ENCODE measurements at places on chromosomes 7 and 10.

DNA sequence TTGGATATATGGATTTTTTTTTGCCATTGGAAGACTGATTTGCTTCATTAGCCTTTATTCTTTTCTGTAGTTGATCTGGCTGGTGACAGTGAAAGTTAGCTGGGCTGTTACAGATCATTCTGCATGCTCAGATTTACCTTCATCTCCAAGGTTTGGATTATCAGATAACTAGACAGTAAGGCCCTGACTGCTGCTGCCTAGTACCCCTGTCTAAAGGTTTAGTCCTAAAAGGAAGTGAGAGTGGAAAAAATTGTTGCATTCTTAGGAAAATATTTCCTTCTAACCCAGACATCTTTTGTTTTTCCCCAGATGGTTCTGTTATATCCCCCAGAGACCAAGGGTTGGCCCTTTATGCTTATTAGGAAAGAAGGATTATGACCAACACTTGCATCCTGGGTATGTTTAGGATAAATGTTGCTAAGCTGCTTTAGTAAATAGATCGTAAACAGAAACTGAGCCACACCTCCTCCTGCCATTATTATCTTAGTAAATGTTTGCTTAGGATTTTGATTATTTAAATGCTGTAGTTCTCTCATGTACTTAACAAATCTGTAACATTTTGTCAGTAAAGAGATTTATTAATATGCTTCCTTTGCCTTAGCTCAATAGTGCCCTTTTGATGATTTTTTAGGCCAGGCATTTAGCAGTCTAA is 44.4 kb downstream of the MCU start:
- no peak for DNase-seq

GRCh38 chr7:106010331-106010730 is 47.3 kb downstream of the CDHR3 start:
- DNase-seq: no peak

DNA sequence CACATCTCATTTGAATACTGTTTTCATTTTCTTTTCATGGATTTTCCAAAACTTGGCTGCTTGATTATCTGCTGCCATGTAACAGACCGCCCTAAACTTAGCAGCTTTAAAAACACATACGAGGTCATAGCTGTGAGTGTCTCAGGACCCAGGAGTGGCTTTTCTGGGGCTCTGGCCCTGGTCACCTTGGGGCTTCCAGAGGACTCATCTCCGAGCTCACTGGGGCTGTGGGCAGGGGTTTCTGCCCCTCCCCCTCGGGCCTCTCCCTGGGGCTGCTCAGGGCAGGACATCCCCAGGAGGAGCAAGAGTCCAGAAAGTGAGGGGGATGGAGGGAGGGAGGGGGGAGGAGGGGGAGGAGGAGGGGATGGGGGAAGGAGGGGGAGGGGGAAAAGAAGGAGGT is 77.0 kb downstream of the NKX6-2 start:
- DNase-seq: no peak

- DNase-seq: no peak
Measured at GRCh38 chr7:33892945-33893344, 12.4 kb upstream of the BMPER start.

- DNase-seq: no peak
Measured at GRCh38 chr10:88763441-88763840, 3.6 kb downstream of the LIPN start.

GRCh38 chr10:131560706-131561355 is 249.3 kb upstream of the TCERG1L start:
- DNase-seq: no peak

- DNase-seq: no peak
Measured at GRCh38 chr7:49297958-49298357, 373.6 kb downstream of the CDC14C start.
